Amygdala (tissue), 56 donors: ENCODE measurements at places on chromosomes 12 and 14.

- no peak for DNase-seq
These were observed 6.4 kb downstream of the FOXA1 start for GRCh38 chr14:37588667-37588955.

GRCh38 chr12:110826592-110827200 lies 20.1 kb upstream of the CCDC63 start:
- peak; percentile 52 for DNase-seq

GRCh38 chr12:80472911-80473500 lies 29.0 kb downstream of the PTPRQ start:
- DNase-seq, result no peak

DNA sequence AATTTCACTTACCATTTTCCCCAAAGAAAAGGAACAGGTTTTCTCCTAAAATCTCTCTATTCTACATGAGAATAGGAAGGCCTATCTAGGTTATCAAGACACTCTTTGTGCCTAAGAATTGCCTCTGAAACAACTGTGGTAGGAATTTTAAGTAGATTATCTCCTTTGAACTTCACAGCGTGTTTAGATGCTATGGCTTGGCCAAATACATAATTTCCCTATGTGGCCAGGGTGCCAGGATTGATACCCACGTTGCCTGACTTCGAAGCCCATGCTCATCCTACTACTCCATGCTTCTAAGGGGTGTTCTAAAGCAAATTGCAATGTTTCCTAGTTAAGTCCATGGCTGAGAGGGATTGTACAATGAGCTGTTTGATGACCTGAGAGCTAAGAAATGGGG lies 241.5 kb upstream of the FBXO33 start:
- DNase-seq, result no peak

DNA sequence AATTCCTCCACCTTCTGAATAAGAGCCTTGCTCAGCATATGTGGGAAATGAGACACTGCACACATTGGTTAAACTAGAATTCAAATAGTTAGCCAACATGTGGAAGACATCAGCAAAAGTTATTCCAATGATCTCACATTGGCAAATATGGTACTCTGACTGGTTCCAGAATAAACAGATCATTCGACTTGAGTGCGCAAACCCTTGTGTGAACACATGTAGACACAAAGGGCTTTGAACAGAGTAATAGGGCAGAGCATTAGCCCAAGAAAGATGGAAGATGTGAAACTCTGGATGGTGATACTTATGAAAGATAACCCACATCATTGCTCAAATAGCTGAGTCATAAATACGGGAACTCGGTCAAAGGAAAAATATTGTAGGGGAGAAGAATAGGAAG lies 1133.4 kb upstream of the SEL1L start:
- DNase-seq, result no peak

DNA sequence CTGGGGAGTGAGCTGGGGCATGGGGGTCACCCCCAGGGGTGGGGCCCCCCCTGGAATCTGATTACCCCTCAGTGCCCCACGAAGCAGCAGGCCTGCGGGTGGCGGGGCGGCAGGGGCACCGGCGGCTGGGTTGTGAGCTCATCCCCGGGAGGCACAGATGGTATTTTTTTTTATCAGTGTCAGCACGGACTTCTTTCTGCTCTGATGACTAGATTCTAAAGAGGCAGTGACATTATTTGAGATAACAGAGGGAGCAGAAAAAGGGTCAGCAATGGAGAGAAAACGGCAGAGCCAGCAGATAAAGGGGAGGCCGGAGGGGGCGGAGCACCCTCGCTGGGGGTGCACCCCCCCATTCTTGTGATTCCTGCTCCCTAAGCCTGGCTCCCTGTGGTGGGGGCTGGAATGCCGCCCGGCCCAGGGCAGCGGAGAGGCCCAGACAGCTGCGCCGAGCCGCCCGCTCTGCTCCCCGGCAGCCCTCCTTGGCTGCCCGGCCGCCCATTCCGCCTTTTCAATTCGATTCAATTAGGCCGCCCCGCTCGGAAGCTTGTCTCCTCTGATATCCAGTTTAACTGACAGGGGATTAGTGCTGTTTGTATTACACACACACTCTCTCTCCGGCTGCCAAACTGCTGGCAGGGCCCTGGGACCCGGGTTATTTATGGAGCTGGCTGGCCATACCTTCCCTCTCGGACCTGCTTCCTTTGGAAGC lies 32.9 kb downstream of the MVK start:
- peak; percentile 77 for DNase-seq

DNA sequence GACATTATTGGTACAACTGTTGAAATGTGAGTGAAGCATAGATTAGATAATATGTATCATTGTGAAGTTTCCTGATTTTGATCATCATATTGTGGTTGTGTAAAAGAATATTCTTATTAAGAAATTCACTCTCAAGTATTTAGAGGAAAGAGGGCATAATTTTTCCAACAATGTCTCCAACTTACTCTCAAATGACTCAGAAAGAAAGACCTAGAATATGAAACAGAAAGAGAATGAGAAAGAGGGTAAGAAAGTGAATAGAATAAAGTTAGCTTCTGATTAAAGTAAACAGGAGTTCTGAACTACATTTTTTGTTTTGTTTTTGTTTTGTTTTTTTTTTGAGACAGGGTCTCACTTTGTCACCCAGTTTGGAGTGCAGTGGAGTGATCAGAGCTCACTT lies 123.0 kb downstream of the CPNE8 start:
- no peak for DNase-seq

DNA sequence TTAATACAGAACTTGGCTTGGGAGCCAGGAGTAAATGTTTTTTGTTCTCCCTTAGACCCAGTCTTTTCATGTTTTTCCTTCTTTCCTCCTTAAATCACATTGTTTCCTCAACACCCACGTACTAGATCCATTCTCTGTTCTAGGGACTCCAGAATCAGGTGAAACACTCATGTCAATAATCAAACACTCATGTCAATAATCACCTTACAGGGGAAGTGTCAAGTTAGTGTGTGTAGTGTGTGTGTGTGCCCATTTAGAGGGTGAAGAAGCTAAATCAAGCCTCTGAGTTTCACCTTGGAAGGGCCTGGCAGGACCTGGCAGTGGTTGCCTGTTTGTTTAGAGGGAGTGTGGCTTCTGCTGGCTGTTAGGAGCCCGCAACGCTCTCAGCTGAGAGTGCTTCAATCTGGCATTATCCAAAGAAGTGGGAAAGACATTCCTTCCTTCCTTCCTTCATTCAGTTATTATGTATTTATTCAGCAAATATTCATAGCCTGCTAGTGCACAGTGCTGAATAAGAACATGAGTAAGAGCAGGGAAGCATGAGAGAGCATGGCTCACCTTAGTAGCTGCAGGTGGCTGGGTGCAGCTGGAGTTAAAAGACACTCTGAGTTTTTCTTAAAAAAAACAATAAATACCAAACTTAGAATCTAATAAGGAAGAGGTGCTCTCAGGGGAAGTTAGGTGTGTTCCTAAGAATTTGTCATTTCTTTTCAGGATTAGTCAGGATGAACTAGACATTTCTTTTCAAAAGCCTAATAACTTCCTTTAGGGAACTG lies 17.6 kb upstream of the EID3 start:
- no peak for DNase-seq

DNA sequence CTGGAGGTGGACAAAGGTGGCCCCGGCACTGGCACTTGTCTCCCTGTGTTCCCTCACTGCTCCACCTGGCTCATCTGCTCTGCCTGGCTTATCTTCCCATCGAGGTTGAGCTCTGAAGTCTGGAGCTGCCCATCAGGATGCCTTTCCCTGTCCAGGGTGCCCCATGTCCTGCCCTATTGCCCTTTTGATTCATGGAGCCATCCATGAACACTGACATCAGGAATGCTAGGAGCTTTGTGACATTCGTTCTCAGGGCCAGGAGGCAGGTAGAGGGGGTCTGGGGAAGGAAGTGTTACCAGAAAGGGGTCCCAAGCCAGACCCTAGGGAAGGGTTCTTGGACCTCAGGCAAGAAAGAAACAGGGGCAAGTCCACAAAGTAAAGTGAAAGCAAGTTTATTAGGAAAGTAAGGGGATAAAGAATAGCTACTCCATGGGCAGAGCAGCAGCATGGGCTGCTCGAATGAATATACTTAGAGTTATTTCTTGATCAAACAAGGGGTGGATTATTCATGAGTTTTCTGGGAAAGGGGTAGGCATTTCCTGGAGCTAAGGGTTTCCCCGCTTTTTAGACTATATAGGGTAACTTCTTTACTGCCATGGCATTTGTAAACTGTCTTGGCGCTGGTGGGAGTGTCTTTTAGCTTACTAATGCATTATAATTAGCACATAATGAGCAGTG lies 51.6 kb downstream of the RIN3 start:
- no peak for DNase-seq

DNA sequence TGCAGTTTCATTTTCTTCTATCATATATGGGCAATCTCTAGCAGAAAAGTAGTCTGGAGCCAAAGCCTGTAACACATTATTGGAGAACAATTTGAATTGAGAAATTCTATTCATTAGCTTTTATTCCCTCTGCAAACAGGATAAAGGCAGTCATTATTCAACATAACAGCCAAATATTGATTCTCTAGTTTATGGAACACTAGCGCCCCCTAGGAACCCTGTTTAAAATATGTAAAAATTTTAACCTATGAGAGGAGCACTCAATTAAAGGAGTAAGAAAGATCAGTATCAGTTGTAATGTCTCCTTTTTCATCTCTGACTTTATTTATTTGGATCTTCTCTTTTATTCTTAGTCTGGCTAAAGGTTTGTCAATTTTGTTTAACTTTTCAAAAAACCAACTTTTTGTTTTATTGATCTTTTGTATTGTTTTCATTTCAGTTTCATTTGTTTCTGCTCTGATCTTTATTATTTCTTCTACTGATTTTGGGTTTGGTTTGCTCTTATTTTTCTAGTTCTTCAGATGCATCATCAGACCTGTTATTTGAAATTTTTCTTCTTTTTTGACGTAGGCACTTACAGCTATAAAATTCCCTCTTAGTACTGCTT lies 4.8 kb upstream of the LMNTD1 start:
- no peak for DNase-seq

DNA sequence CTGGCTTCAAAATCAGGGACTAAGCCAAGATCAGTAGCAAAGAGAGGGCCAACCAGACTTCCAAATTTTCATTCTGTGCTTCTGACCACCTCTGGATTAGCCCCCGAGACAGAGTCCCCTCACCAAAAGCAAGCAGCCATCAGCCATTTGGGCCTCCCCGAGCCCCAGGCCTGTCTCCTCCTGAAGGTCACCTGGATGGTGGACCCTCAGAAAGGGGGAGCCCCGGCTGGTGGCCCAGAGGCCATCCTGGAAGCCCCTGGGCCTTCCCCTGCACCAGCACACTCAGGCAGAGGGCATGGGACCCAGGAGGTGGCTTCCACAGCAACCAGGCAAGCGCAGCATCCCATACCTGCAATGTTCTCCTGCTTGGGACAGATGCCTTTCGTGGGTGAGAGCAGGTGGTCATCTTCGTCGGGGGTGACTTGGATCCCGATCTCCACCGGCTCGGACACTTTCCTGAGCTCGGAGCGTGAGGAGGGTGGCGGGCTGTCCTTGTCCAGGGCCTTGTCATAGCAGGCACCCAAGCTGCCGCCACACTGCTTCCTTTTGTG lies 14.8 kb downstream of the BCL11B start:
- no peak for DNase-seq

- no peak for DNase-seq
These were observed 36.5 kb upstream of the TMPRSS12 start for GRCh38 chr12:50806176-50806575.

GRCh38 chr12:97757481-97758193 lies 295.0 kb downstream of the RMST start:
- no peak for DNase-seq

- no peak for DNase-seq
These were observed 23.7 kb upstream of the SERPINA6 start for GRCh38 chr14:94346841-94347240.

- DNase-seq, result no peak
These were observed 31.5 kb upstream of the BCL7A start for GRCh38 chr12:121990114-121990647.

DNA sequence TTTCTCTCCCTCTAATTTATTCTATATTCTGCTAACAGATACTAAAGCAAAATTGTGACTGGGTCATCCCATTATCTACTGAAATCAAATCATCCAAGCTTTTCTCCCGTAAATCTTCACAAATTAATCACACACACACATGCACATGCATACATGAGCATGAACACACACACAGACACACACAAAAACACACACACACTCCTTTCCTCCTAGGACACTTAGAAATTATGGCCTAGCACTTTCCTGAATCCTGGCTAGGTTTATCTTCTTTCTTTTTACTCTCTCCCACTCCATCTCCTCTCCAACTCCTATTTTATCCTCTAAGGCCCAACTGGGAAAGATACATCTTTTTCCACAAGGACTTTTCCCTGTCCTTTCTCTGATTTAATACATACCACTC lies 255.6 kb upstream of the G2E3 start:
- no peak for DNase-seq

DNA sequence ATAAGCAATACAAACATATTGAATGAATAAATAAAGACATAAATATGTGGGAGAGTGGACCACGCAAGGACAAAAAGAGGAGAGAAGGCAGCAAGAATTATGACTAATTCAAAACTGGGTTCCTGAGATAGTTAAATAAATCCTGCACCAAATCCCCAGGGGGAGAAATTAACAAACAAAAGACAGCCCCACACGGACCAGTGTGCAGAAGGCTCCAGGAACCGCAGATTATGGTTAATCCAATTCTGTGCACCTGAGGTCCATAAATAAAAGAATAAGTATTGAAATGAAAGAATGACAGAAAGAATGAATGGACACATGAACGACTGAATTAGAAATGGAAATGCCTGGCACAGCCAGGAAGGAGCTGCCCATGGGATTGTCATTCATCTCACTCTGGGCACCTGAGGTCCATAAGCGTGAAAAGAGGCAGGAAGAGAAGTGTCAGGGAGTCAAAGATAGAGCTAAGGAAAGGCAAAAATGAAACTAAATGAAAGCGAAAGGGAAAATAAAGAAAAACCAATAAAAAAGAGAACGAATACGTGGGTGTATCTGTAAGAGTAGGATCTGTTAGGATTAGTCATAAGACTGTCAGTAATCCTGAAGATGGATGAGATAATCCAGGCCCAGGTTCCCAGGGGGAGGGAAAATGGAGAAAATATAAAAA lies 23.3 kb downstream of the MEG3 start:
- no peak for DNase-seq

- no peak for DNase-seq
These were observed 20.4 kb upstream of the MAP1LC3B2 start for GRCh38 chr12:116538682-116539305.

DNA sequence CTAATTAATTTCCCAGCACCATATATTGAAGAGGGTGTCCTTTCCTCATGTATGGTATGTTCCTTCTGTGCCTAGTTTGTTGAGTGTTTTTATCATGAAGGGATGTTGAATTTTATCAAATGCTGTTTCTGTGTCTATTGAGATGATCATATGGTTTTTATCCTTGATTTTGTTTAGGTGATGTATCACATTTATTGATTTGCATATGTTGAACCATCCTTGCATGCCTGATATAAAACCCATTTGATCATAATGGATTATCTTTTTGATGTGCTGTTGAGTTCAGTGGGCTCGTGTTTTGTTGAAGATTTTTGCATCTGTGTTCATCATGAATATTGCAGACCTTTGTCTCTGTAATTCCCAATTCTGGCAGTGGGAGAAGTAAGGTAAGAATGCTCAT lies 44.6 kb downstream of the RASSF8 start:
- DNase-seq, result no peak

- no peak for DNase-seq
These were observed 1.2 kb upstream of the GPR132 start for GRCh38 chr14:105066240-105067071.

- DNase-seq, result no peak
These were observed 29.6 kb downstream of the WBP11 start for GRCh38 chr12:14773685-14774073.

GRCh38 chr12:65470256-65470655 lies 191.8 kb downstream of the MSRB3 start:
- no peak for DNase-seq
